ENCODE measurements at places on chromosomes 6 and 20. TPM values are rescaled to one million over a fixed set of nuclear protein-coding genes. Genes with fewer than 3 reads are reported as not detected.

DNA sequence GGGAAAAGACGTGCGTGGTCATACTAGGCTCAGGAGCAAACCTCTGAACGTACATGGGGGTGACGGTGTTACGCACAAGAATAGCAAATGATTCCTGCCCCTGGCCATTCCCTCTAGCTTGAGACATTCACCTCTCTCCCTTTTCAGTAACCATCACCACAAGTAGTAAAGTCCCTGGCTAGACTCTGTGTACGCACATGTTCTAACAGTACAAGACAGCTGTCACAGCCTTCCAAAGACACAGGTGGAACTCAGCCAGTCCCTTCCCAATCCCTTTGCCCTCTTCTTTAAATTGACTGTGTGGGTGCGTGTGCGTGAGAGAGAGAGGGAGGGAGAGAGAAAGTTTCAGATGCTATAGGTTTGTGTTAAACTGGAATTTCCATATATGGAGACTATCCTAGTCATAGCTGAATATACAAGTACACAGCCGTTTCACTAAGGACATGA is 67.3 kb downstream of the LY86 start:
- DNase-seq, result no peak

C20orf144 gene
- under 0.01 TPM for total RNA-seq

SRSF6 gene
- 38.9 TPM for total RNA-seq

- DNase-seq, result no peak
These were observed 71.3 kb downstream of the ARHGAP18 start for GRCh38 chr6:129638686-129639085.

DNA sequence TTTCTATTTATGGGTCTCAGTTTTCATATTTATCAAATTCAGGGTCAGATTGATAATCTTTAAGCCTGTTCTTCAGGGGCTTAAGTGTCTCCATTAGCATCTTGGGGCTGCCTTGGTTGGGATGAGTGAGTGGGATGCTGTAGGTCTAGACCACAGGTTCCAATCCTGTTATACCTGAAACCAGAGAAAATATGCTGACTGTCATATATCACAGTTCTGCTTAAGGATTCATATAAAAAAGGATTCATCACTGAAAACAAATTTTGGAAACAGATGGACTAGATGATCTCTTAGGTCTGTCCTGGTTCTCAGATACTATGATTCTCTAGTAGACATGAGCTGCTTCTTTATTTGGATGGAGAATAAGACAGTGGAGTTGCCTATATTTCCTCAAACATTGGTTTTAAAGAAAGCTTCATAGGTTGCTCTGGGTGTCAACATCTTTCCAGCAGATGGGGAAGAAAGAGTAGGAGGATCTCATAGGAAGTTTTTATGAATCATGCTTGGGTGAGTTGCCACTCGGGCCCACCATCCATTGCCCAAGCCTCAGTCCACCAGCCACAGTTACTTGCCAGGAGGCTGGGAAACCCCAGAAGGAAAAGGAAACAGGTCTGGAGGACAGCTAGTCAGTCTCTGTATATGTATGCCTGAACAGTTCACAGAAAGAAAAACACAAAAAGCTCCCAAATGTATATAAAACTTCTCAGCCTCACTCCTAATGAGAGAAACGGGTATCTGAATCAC is 42.9 kb upstream of the MAP7 start:
- DNase-seq, result no peak

- no peak for DNase-seq
These were observed 374.3 kb downstream of the CDH26 start for GRCh38 chr20:60332523-60332922.

SLC2A10 gene
- total RNA-seq, result 9.5 TPM

IRAK1BP1 gene
- 1.5 TPM for total RNA-seq

C4A gene
- total RNA-seq, result 0.44 TPM

- peak; percentile 43 for DNase-seq
These were observed 3.0 kb downstream of the WFDC5 start for GRCh38 chr20:45111799-45112471.

DNA sequence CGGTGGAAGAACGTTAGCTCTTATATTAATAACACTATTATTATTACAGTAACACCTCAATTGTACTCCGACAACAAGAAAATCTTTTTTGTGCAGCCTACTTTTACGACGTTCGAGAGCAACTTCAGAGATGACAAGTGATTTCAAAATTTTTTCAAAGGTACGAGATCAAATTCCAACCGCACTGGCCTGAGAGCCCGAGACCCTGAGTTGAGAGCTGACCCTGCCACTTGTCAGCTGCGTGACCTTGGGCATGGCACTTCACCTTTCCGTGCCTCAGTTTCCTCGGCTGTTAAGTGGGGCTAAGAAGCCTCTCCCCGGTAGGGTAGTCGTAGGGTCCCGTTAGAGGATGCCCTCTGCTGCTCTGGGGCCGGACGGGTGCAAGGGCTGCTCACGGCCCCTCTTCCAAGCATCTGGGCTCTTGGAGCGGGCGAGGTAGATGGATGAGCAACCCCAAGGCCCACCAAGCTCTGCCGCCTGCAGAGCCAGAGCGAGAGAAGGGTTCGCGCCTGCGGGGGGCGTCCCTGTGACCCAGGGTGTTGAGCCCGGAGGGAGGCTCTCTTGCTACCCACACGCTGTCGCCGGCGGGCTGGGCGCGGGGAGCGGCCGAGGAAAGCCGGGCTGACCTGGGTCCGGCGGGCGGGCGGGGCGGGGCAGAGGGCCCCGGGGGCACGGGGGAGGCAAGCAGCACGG is 510 bp downstream of the NDRG3 start:
- DNase-seq, result peak; percentile 10

DNA sequence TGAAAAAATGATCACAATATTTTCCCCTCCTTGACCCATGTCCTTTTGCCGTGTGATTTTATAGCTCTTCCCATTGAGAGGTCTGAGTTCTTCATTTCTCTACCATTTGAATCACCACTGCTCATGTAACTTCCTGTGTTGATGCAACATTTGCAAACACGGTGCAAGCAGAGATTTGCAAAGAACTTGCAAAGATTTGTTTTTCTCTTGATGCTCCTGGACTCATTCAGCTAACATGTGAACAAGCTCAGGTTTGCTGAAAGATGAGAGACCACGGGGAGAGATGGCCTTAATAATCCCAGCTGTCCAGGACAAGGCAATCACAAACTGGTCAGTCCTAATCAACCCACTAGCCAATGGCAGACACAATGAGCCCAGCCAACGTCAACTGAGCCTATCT is 8.6 kb downstream of the VNN2 start:
- DNase-seq, result no peak

GLP1R gene
- total RNA-seq, result not detected

FAM217A gene
- total RNA-seq, result not detected

DNA sequence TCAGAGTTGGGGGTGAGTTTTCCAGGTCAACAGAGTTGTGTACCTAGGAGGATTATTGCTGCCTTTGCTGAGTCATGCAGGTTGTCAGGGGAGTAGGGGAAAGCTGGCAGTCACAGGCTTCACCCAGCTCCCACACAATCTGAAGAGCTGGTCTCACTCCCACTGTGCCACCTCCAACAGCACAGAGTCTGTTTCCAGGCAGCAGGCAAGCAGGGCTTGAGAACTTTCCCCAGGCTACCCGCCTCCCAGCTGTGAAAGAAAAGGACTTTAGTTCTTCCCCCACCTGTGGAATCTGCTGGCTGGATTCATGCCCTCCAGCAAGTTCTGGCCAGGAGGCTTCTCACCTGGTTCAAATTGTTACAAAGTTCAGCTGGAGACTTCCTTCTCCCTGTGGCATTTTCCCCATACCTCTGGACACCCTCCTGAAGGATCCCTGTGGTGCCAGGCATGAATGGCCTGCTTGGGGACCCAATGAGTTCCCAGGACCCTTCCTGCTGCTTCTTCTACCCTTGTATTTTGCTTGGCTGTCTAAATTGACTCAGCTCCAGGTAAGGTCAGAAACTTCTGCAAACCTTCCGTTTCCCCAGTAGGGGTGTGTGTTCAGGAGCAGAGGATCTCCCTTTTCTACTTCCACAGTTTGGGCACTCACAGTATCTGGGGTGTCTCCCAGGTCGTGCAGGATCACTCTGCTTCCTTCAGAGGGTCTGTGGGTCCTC is 378.1 kb upstream of the MAN1A1 start:
- no peak for DNase-seq

WFDC12 gene
- total RNA-seq, result not detected

- no peak for DNase-seq
These were observed 3.4 kb downstream of the SERAC1 start for GRCh38 chr6:158164579-158165170.

GRCh38 chr6:120965814-120966213 is 368.5 kb downstream of the TBC1D32 start:
- no peak for DNase-seq

DNA sequence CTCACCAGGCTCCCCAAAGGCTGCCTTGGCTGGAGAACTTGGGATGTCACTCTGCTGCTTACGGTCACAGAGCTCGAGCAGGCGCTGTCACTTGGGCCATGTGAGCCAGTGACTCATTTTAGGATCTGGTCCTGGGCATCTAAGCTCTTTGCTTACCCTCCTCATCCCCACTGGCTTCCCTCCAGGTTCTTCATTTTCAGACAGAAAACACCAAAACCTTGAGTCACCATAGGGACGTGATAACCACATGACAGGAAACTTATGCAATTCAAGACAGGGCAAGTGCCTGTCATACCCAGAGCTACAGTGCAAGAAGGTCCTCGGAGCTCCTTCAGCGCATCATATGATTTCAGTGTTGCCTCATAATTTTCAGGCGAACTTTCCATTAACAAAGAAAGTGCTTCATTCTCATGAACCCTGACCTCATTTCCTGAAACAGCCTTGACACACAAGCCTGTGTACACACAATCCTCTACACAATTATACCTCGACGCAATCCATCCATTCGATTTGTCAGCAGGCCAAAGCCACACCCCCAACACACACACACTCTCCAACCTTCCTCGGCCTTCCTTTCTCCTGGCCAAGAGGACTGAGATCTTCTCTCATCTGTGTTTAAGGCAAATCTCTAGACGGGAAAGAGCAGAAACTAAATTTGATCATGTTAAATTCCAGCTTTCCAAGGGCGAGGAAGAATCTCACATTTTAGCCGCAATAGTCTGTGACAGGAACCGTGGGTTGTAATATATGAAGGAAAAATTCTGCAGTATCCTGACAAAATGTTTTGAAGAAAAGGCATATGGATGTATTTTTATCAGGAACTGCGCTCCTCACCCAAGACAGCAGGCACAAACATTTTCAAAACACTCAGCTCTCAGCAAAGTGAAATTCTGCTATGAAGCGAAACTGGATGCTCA is 25.3 kb downstream of the TBC1D7 start:
- DNase-seq, result peak; percentile 99

All from lung microvascular endothelial cell (primary cell).